ENCODE measurements at places on chromosomes 4 and X.

GRCh38 chr4:130395871-130396270 lies 1299.9 kb downstream of the C4orf33 start:
- peak; percentile 62 for DNase-seq

GRCh38 chr4:123990310-123990870 lies 593.8 kb downstream of the SPRY1 start:
- no peak for DNase-seq

GRCh38 chr4:10123227-10124101 lies 6.9 kb upstream of the WDR1 start:
- no peak for DNase-seq

- DNase-seq = no peak
These were observed 19.2 kb downstream of the DCUN1D4 start for GRCh38 chr4:51862199-51862598.

- no peak for DNase-seq
These were observed 7.9 kb upstream of the HMX1 start for GRCh38 chr4:8879574-8879973.

DNA sequence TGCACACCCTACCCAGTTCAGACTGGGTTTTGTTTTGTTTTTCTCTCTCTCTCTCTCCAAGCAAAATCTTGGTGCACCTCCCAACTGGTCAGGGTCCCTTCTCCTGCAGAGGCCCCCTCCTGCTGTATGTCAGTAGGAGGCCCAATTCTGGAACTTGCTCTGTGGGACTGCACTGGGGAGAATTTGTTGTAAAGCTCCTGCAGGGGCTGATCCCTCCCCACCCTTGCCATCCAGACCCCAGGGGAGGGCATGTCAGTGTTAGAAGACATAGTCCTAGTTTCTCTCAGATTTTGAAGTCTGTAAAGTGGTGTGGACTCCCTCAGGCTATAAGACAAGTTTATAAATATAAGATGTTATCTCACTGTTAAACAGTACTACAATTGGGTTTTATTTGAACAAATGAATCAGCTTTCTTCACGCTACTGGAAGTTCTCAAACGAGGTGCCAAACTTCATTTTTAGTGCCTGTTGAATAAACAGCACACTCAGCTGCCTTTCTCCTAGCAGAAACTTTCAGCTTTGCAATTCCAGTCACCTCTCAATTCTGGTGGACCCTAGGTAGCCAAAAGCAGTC lies 88.6 kb upstream of the FRMPD3 start:
- DNase-seq = no peak

DNA sequence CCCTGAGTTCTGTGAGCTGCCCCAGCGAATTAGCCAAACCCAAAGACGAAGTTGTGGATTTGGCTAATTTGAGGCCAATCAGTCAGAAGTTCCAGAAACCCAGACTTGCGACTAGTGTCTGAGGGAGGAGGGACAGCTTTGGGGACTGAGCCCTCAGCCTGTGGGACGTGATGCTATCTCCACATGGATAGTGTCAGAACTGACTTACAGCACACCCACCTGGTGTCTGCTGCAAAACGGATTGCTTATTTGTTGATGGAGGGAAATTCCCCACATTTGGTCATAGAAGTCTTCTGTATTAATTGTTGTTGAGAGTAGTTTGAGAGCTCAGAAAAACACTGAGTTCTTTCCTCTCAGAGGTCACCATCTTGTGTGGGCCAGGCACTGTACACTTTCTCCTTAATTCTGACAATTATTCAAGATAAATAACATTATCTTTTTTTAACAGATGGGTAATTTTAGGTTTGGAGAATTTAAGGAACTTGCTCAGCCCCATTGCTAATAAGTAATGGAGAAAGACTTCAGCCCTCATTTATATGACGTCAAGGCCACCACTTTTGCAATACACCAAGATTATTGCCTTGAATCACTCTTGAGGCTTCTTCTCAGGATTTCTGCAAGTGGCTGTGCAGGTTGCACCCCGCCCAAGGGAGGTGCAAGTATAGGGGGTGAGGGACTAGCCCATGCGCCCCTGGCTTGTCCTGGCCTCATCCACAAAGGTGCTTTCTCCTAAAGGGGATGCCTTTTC lies 16.7 kb downstream of the CLRN2 start:
- no peak for DNase-seq

DNA sequence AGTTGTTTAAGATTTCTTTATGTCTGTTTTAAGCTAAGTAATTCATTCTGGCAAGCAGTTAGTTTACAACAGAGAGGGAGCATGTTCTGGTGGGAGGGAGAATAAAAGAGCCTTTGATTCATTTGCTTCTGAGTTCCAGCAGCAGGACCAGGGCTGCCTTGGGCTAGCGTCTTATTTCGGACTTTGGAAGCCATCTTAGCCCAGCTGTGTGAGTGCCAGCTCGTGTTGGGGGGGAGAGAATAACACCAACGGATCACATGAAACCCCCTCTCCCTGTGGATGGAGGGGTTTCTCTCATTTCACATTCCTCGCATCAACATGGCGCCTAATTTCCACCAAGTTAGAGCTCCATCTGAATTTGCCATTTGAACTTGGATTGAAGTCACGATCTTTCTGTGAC lies 7.4 kb downstream of the GAB1 start:
- DNase-seq = no peak

DNA sequence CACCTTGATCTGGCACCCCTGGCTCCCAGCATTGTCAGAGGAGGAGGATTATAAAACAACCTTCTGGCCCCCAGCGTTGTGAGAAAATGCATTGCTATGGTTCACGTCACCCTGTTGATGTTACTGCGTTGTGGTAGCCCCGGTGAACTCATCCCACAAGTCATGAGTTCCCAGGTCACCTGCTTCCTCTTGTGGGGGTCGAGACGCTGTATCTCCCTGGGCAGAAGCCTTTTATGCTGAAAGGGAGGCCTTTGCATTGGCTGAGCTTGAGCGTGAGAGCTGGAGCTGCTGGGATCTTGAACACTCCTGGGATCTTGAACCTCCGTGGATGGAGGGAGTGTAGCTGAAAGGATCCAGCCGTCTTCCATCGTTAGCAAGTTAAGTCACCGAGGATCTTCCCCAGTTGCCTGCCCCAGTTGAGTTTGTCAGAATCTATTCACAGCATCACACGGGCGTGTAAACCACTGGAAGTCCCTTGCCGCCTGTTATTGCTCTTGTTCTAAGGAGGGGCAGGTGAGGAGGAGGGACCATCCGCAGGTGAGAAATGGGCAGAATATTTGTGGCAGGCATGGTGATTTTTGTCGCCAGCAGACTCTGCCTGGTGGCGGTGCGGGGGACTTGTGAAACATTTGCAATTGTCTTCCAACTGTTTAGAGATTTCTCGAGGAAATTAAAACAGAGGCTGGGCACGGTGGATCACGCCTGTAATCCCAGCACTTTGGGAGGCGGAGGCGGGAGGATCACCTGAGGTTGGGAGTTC lies 299.9 kb downstream of the ASMT start:
- DNase-seq = no peak

GRCh38 chr4:140019619-140020347 lies 134.2 kb downstream of the MAML3 start:
- no peak for DNase-seq

DNA sequence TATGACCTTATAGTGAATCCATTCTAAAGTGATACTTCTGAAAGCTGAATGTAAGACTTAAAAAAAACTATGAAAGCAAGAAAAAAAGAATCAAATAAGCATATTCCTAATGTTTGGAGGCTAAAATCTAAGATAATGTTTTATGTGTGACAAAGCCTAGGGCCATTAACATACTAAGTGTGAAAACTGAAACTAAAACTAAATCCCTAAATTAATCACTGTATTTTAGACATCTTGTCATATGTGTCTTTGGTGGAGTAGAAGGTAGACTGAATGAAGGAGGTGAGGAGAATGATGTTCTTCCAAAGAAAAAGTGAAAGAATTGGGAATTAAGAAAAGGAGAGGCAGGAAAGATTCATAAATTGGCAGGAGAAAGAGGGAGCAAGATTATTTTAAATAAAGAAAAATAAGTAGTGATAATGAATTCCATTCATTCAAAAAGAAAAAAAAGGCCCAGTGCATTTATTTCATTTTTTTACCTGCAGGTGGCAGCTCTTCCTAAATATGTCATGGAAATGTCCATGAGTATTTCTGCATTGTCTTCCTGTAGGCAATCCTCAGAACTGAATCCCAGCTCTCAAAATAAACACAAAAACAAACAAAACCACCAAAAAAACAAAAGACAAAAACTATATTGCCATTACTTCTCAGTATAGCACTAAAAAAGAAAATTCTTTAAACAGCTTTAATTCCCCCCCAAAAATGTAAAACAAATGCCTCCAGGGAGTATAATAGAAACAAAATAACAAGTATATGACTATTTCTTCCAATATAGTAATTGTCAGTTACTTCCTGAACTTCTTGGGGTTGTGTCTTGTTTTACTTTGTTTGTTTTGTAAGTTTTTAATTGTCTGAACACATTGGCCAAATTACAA lies 17.0 kb upstream of the AP1AR start:
- DNase-seq = no peak

DNA sequence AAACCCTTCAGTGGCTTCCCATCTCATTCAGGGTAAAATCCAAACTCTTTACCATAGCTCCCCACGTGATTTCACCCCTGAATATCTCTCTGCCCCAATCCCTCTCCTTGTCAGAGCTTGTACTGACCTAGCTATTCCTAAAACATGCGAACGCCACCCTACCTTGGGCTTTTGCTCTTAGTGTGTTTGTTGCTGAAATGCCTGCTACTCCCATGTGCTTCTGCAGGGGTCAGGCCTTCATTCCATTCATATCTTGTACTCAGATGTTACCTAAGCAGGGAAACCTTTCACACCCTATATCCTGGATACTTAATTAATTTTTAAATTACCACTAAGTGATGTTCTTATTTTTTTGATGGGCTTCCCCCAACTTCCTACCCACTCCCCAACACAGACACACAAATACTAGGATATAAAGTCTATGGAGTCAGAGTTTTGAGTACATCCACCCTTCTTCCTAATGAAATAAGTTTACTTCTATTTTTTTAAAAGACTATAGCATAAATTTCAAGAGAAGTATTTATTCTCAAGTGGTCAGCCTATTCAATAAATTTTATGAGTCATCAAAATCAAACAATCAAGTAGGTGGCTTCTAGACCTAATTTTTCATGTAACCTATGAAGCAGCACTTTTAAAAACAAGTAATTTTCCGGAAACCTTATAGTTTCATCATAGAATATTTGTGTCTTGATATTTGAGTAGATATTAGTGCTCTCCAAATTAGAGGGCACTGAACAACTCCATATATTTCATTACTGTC lies 189.4 kb downstream of the RAPGEF2 start:
- DNase-seq = no peak

DNA sequence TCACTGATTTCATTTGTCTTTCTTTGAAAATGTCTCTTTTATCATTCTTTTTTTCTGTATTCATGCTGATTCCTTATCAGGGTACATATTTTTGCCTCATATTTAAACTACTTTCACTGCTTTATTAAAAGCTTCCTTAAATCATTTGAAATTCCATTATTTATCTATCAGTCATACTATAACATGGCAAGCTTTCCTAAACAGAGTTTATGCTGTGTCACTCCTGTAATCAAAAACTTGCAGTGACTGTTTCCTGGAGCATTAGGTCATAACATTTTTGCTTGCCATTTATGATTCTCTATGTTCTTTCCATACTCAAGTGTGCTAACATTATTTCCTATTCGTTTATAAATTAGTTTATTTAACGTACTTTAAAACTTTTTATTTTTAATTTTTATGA lies 203.7 kb downstream of the BMPR1B start:
- no peak for DNase-seq

GRCh38 chr4:94342694-94343093 lies at the start of gene HPGDS:
Gene HPGDS (minus strand): TSS chr4:94342836. CDS start chr4:94334629, 8,207 bp downstream.
- DNase-seq = no peak

GRCh38 chr4:77385124-77385969 lies 220.3 kb upstream of the CXCL13 start:
- peak; percentile 30 for DNase-seq

DNA sequence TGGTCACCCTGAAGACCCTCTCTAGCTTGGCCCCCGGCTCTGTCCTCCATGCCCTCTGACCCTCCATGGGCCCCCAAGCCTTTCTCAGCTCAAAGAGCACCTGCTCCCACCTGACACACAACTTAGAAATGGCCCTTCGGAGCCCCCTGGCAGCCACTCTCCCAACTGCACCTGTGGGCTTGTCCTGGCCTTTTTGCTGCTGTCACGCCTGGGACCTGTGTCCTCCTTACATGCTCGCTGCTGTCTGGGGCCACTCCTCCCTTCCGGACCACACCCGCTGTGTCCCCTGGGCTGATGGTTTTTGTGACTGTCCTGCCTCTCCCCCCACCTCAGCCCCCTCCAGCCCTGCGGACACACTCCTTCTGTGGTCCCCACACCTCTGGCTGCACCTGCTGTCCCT lies 106.2 kb upstream of the AFAP1 start:
- no peak for DNase-seq

DNA sequence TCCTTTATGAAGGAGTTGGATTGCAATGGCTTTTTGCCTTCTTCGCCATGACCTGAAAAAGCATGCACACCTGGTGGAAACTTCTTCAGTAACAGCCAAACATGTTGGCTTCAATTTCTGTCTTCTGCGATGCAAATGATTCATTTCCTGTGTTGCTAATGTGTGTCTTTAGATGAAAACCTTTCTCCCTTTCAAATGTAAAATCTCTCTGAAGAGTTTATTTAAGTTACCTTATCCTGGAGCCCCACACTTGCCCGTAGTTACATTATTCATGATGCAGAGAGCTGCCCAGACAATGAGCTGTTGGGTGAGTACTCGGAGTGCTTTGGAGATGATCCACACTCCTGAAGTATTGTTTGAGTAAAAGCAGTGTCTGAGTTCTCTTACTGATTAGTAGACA lies 1100.9 kb downstream of the RPA4 start:
- DNase-seq = no peak

DNA sequence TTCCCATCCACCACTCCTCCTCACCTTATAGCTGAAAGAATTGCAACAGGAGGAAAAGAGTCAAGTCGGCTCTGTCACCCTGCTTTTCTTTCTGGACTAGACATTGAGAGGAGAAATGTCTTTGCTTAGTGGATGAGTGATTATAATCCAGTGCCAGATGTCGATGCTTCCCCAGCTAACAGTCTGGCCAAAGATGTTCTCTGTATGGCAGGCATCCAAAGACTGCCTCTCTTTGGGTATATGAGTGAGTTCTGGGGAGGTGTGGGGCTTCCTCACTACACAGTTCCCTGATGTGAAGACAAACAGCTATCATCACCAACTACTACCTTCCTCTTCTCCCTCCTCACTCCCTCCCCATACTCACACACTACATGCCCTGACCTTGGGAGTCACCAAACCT lies 90.9 kb downstream of the COMMD8 start:
- no peak for DNase-seq
